ENCODE measurements at places on chromosomes 11 and 22.

DNA sequence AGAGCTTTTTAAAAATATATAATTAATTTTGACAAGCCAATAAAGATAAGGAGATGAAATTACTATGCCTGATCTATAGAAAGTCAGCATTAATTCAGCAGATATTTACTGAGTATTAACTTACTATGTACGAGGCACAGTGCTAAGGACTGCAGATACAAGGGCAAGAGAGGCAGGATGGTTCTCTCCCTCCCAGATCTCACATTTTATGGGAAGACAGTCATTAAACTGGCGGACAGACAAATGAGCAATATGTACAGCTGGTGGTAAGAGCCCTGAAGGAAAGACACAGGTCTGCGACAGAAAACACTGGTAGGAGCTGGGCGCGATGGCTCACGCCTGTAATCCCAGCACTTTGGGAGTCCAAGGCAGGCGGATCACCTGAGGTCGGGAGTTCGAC lies 36.8 kb downstream of the MCHR1 start:
- DNase-seq = no peak

DNA sequence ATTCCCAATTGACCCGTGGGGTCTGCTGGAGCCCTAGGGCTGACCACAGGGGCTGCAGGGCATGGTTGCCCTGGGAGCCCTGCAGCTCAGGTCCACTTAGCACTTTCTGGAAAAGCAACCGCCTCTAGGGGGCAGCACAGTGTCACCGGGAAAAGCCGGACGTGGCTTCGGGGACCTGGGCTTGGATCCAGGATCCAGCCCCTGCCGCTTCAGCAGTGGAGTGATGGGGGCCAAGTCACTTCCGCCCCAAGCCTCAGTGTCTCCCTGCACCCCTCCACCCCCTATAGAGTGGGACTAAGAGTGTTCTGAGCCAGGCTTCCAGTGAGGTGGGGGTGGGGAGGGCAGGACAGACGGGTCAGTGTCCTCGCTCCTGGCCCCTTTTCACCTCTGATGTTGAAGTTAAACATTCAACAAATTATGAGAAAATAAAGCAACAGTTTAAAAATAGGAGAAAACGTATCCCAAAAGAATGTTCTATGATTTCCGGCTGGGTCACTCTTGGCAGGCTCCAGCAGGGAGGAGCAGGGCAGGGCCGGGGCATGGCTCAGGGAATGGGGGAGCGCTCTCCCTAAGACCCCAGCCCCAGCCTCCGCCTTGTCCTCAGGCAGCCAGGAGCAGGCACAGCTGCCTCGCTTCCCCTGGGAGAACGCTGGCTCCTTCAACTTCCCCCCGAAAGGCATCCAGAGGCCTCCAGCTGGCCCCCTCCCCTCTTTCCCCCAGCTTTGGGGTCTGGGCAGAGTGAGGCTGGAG lies 96.5 kb upstream of the FGF3 start:
- peak; percentile 69 for DNase-seq

- no peak for DNase-seq
These were observed 33.4 kb downstream of the ARHGAP1 start for GRCh38 chr11:46667043-46667481.

- DNase-seq = no peak
These were observed 14.6 kb downstream of the CELSR1 start for GRCh38 chr22:46522797-46523196.

DNA sequence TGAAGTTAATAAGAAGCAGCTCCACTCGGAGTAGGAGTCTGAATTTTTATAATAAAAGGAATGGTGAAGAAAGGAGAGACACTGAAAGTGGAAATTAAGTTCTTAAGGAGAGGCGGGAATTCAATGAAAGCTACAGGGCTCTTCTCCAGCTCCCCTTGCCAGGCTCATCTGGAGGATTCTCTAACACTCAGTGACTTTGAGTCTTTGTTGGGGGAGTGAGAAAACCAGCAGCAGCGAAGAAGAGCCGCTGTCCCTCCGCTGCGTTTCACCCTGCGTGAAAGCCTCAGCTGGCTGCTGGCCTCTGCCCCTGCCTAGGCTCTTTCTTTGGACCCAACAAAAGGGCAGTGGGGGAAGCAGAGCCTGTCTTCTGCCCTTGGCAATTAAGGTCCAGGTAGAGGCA lies 113.0 kb downstream of the NTM start:
- DNase-seq = no peak

- no peak for DNase-seq
These were observed 16.3 kb downstream of the CTNND1 start for GRCh38 chr11:57777969-57778317.

DNA sequence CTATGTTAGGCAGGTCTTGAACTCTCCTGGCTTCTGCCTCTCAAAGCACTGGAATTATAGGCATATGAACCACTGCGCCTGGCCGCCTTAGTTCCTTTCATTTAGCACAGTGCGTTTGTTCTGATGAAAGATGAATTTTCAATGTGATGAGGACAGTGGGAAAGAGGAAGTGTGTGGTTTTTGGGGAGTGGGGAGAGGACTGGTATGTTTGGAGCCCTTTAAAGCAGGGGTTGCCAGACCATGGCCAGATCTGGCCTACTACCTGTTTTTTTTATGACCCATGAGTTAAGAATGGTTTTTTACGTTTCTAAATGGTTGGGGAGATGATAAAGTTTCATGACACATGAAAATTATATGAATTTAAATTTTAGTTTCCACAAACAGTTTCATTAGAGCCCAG lies 12.5 kb downstream of the ATXN10 start:
- DNase-seq = no peak

DNA sequence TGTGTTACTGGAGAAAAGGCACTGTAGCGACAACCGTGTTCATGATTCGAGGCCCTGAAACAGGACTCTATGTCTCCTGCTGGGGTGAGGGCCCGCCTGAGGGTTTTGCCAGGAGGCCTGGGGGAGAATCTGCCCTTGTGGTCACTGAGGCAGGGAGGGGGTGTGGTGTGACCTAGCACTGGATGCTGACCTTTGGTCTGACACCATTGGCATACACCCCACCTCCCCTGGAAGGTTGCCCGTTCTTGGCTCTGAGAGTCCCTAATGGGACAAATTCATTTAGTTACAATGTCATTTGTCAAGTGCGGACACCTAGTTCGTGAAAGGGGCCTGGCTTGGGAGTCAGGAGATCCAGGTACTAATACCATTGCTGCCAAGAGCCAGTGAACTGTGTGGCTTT lies 29.0 kb downstream of the NECTIN1 start:
- no peak for DNase-seq

DNA sequence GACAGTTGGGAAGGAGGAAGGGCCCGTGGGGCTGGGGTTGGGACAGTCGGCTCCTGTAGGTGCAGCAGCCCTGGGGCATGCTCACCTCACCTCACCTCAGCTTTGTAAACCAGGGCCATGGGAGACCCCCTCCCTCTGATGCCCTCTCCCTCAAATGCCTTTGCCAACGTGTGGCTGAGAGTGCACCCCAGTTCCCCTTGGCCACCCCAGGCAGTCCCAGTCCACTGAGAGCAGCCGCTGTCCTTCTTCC lies 4.2 kb upstream of the NEAT1 start:
- no peak for DNase-seq

DNA sequence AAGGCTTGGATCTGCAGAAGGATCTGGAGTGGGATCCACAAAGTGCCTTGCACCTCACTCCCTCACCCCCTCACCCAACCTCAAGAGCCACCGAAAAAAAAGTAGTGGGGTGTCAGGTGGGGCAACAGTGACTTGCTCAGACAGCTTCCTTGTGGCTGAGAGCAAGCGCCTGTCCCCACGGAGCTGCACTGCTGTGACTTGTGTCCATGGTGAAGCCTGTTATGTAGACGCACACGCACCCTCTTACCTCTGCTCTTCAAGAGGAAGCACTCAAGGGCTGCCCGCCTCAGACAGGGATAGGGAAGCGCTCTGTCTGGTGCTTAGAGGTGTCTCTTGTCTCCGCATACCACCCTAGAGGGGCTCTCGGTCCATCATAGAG lies 1.2 kb downstream of the DRD2 start:
- DNase-seq = no peak

GRCh38 chr11:76762356-76762752 lies 20.8 kb upstream of the TSKU start:
- no peak for DNase-seq

DNA sequence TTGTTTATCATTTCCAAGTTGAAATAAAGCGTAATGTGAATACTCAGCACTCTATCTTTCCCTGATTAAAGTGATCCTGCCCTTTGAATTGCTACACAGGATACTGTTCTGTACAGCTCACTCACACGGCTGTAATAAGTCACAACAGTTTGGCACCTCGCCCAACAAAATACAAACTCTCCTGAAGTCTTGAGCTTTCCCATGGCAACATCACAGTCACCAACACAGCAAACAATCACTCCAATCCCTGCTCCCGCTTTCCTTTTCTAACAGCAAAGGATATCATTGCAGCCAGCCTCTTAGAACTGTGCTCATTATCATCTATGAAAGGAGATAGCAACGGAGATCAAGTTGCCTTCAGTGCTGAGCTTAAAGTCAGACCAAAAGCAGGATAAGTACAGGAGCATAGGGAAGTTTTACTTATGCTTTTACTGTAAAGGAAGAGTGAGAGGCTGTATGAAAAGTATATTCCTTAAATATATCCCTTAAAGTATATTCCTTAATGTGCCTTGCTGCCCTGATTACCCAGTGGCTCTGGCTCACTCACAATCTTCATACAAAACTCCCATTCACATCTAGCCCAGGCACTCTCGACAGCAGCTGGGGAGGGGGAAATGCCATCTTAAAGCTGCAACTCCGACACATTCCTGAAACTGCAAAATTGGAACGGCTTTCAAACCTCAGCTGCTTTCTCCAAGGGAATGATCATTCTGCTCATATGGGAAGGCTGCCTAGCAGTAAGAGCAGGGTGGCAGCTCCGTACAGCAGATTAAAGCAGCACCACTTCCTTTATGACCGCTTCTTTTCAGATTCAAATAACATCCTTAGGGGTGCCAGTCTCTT lies 35.8 kb downstream of the MAML2 start:
- DNase-seq = peak; percentile 43

GRCh38 chr11:122509091-122509490 lies 146.4 kb upstream of the UBASH3B start:
- DNase-seq = no peak

- no peak for DNase-seq
These were observed 4.6 kb downstream of the C11orf71 start for GRCh38 chr11:114395736-114396135.

DNA sequence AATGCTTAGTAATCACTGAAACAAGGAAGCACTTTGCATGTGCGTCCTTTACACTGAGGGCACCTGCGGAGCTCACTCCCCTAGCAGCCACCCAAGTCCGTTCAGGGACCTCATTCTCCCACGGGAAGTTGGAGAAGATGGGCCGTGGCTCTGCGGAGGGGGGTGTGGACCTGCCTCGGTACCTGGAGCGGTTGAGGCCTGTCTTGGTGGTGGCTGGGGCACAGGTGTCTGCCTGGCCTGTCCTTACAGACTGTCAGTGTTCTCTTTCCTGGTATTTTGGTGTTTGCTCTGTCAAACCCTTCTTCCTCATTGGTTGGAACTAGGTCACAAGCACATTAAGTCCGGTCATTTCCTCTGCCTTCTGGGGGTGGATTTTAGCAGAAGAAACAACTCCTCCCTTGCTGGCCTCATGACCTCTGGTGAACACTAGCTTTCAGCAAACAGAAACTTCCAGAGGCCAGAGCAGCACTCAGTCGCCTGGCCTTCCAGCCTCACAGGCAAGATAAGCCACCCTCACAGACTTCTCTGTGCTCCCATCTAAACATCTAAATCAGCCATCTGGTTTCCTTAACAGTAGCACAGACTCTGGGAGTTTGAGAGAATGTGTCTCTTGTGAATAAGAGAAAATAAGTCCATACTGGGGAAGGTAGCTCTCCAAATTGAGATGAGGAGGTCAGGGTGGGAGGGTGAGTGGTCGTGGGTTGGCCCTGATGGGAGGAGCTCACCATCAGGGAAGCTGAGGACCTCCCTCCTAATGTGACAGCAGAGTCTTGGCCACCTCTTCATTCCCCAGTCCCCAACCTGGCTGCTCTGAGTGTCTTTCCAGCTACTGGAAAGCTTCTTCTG lies 8.6 kb downstream of the SNAP29 start:
- DNase-seq = no peak

GRCh38 chr11:132670921-132671675 lies 861.2 kb downstream of the OPCML start:
- DNase-seq = no peak

GRCh38 chr11:129853518-129854231 lies 38.0 kb downstream of the TMEM45B start:
- DNase-seq = peak; percentile 65

GRCh38 chr11:111734101-111734953 lies 31.9 kb downstream of the PPP2R1B start:
- no peak for DNase-seq

GRCh38 chr22:44337678-44338004 lies 24.9 kb upstream of the SHISAL1 start:
- no peak for DNase-seq

GRCh38 chr11:74185695-74186094 lies 14.6 kb downstream of the PPME1 start:
- no peak for DNase-seq

- no peak for DNase-seq
These were observed 1.4 kb downstream of the PACSIN3 start for GRCh38 chr11:47184711-47185304.

DNA sequence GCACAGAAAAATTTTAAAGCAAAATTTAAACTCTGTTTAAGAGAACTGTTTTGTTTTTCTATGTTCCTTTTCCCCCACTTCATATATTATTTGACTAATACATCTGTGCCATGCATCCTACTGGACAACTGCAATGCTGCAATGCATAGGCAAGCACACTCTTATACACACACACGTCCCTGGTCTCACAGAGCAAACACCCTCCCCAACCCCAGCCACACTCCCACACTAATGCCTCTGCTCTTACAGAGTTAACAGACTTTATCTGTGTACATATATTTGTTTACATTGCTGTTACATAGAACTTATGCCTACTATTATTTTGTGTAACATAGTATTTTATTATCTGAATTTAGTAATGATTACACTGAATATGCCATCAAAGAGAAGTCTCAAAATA lies 25.5 kb upstream of the CTSC start:
- no peak for DNase-seq

- no peak for DNase-seq
These were observed 411 bp upstream of the EXPH5 start for GRCh38 chr11:108593923-108594434.

- no peak for DNase-seq
These were observed 6.1 kb upstream of the NAP1L4 start for GRCh38 chr11:2998073-2998850.

DNA sequence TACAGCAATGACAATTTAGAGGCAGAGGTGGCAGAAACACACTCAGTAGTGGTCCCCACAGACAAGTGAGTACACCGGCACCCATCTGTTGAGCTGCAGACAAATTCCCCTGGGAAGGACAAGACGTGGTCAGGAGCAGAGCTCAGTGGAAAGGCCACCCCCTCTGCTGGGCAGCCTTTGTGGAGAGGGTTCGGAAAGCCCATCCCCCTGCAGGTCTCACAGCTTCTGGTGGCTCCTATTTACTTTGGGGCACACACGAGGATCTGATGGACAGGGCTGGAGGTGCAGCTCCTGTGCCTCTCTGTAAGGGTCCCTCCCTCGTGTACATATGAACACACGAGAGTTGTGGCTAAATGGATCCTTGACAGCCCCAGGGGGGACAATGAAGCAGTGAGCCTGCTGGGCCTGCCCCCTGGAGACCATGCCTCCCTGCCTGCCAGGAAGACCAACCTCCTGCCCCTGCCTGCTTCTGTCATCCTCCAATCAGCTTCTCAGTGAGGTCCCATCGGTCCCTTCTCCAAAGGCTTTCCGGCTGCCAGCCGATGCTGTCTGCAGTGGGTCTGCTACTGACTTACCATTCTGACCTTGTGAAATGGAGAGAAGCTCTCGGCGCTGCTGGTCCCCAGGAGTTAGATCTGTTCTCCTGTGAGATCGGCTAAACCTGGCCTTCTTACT lies 161.5 kb downstream of the CACNA1I start:
- peak; percentile 73 for DNase-seq

GRCh38 chr11:68423481-68423880 lies 37.1 kb upstream of the PPP6R3 start:
- DNase-seq = no peak

Measured in NCI-H1436 (cell line).